Brain (organoid and tissue), 16 donors: ENCODE measurements at places on chromosomes 2 and 18.

GRCh38 chr2:147490401-147491261 lies 354.2 kb upstream of the ACVR2A start:
- DNase-seq = no peak

DNA sequence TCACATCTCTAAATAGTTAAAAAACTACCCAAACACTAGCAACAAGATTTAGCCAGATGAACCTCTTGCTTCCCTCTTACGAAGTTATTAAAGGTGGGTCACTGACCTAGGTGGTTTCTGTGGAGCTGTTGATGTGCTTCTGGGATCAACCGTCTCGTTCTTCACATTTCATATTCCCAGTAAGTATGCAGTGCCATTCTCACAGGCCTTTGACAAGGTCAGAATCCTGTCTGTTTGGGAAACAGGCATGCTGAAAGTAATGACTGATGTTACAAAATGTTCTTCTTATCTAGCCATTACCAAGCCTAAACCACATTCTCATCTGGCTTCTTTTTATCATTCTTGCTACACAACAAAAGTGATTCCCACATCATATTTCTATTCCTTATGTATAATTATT lies 70.3 kb downstream of the WDR7 start:
- no peak for DNase-seq

- no peak for DNase-seq
Observed at GRCh38 chr18:24914171-24914525, 437.8 kb downstream of the ZNF521 start.

DNA sequence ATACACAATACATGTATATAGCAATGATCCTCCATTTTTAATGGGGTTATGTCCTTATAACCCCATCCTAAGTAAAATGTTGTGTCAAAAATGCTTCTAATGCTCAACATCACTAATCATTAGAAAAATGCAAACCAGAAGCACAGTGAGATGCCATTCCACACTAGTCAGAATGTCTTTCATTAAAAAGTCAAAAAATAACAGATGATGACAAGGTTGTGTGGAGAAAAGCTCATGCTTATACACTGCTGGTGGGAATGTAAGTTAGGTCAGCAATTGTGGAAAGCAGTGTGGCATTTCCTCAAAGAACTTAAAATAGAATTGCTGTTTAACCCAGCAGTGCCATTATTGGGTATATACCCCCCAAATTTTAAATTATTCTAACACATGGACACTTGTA lies 654.9 kb upstream of the CNTNAP5 start:
- DNase-seq = no peak

DNA sequence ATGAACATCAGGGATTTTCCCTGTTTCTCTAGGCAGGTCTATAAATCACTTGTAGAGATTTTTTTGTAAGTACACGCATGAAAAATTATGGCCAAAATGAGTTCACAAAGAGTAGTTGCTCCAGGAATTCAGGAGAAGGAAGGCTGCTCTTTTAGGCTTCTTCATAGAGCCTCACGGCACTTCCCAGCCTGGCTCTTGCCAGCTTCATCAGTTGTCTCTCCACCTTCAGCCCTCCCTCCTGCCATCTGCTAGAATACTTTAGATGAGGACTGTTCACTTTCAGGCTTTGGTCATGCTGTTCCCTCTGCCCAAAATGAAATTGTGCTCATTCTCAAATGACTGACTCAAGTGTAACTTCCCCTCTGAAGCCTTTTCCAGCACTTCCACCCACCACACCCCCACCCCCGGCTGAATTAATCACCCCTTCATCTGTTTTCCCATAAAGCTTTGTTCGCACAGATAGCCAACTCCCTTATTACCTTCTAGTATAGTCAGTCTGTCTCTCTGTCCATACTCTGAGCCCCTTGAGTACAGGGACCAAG lies 1.8 kb upstream of the ABCA12 start:
- no peak for DNase-seq

GRCh38 chr2:56589835-56590234 lies 406.0 kb downstream of the CCDC85A start:
- no peak for DNase-seq

DNA sequence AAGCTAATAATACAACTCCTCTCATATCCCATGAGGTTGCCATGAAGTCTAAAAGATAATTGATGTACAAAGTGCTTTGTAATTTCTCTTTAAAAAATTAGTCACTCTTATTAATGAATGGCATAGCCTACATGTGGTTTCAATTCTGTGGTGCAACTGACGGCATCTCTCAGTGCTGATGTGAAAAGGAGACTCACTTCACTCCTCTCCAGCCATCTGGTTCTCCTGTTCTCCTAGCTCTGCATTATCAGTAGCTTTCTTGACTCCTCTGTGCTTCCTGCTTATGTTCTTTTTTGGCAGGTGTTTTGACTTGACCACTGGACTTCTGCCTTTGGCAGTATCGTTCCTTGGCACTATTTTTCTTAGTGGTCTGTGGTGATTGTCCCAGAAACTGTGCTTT lies 134.9 kb upstream of the ZFP36L2 start:
- no peak for DNase-seq

DNA sequence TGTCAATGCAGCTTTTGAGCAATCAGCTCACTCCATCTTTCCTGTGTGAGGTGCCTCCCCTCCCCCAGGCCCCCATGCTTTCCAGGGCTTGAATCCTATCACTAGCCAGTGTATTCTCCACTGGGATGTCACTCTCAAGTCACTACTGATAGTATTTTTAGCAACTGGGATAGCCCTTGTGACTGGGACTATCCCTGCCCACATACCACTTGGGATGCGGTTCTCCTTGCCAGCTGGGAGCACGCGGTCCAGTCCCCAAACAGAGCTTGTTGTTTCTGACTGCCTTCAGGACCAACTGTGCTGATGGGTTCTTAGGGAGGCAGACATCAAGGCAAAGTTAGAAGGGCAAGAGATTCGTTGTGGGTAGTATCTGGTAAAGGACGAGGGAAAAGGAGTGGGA lies 134.9 kb downstream of the FAM161A start:
- no peak for DNase-seq

DNA sequence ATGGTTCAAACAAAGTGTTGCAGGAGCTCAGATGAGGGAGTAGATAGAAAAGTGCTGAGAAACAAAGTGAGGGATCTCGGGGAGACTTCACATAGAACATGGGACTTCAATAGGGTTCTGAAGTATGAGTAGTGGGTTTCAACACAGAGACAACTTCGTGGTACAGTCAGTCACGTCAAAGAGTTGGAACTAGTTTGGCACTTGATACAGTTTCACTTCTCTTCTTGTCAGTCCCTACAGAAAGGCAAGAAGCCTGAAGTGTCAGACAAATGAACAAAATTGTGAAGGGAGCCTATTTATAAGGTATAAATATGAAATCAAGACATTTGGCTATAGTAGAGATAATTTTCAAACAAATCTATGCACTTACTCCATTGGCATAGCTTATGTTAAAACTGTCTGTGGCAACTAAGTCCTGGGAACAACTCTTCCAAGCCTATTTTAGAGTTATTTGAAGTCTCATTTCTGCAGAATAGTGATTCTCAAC lies 338.0 kb downstream of the TDRD15 start:
- DNase-seq = no peak

GRCh38 chr2:2825516-2826208 lies 494.6 kb upstream of the MYT1L start:
- no peak for DNase-seq

GRCh38 chr2:71380665-71381064 lies 49.1 kb downstream of the ZNF638 start:
- no peak for DNase-seq

GRCh38 chr2:196592911-196593881 lies 46.3 kb upstream of the CCDC150 start:
- DNase-seq = peak; percentile 79

DNA sequence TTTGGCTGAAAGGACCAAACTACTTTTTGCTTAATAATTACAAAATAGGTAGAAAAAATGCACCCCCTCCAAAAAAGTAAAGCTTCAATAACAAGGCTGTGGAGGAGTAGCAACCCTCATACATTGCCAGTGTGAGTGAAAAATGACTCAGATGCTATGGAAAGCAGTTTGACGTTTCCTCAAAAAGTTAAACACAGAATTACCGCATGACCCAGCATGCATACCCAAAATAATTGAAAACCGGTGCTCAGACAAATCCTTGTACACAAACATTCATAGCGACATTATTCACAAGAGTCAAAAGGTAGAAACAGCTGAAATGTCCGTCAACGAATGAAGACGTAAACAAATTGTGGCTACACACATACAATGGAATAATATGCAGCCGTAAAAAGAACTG lies 38.8 kb upstream of the DAPL1 start:
- DNase-seq = no peak

GRCh38 chr2:27741673-27742072 lies 29.8 kb upstream of the MRPL33 start:
- DNase-seq = no peak

DNA sequence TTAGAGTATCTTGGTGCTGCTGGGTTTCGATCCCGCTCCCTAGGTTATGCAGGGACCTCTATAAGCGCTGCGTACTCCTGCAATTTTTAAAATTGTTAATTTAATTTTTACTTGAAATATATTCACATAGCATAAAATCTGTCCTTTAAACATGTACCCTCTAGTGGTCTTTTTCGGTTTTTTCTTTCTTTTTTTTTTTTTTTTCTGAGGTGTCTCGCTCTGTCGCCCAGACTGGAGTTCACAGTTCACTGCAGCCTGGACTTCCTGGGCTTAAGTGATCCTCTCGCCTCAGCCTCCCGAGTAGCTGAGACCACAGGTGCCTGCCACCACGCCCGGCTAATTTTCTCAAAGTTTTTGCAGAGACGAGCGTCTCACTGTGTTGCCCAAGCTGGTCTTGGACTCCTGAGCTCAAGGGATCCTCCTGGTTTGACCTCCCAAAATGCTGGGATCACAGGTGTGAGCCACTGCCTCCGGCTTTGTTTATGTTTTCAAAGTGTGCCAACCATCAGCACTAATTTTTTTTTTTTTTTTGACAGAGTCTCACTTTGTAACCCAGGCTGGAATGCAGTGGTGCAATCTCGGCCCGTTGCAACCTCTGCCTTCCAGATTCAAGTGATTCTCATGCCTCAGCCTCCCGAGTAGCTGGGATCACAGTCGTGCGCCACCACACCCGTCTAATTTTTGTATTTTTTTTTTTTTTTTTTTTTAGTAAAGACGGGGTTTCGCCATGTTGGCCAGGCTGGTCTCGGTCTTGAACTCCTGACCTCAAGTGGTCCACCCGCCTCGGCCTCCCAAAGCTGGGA lies 585 bp upstream of the MOB1A start:
- DNase-seq = no peak

- no peak for DNase-seq
Observed at GRCh38 chr2:47003641-47004427, 88.2 kb upstream of the MCFD2 start.

GRCh38 chr18:24456549-24456948 lies 3.9 kb upstream of the HRH4 start:
- DNase-seq = no peak

DNA sequence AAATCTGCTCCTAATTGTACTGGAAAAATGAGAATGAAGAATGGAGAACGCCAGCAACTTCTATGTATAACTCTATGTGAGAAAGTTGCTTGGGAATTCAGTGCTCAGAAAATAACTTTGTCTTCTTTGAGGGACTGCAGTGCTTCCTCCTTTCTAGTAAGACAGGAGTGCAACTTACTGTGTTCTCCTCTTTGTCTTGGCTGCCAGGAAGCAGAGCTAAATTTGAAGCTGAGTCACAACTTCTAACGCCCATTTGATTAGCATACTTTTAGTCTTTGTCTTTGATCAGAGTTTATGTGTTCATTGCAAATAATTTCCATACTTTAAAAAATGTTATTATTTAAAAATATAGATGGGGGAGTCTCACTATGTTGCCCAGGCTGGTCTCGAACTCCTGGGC lies 6.6 kb downstream of the ARHGAP25 start:
- DNase-seq = no peak

- DNase-seq = no peak
Observed at GRCh38 chr2:225090746-225091145, 48.5 kb upstream of the DOCK10 start.

- DNase-seq = no peak
Observed at GRCh38 chr2:112150851-112151250, 12.7 kb downstream of the FBLN7 start.

- peak; percentile 63 for DNase-seq
Observed at GRCh38 chr2:49403637-49404036, 249.3 kb upstream of the FSHR start.

GRCh38 chr2:46246790-46247189 lies 50.4 kb upstream of the EPAS1 start:
- DNase-seq = no peak

GRCh38 chr18:27382567-27383216 lies 197.6 kb upstream of the CHST9 start:
- DNase-seq = peak; percentile 14

DNA sequence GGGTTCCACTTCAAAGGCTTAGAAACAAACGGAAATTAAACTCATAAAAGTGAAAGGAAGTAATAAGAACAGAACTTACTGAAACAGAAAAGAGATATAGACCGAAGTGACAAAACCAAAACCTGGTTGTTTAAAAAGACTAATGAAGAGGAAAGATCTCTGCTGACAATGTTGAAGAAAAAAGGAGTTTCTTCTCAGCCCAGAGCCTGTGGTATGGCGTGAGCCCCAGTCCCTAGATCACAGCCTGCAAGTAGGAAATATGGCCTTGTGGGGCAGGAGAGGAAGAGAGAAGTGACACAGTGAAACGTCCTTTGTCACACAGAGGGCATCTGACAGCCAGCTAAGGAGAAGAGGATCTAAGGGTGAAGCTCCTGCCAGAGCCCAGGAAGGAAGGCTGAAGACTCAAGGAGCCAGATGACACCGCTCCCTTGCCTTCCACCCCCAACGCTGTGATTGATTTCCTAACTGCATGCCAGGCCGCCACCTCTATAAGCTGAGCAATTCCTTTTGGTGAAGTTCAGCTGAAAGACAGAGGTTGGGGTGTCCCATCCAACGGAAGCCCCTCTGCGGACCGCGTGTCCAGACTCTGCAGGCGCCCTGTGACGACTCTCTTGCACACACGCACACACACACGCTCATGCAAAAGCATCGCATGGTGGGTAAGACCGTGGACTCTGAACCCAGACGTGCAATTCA lies 141.1 kb downstream of the HDAC4 start:
- no peak for DNase-seq
